Stromal cell of bone marrow (primary cell): ENCODE measurements at places on chromosomes 5 and 9.

- no peak for DNase-seq
Measured at GRCh38 chr5:135343413-135343812, 55.6 kb downstream of the MACROH2A1 start.

DNA sequence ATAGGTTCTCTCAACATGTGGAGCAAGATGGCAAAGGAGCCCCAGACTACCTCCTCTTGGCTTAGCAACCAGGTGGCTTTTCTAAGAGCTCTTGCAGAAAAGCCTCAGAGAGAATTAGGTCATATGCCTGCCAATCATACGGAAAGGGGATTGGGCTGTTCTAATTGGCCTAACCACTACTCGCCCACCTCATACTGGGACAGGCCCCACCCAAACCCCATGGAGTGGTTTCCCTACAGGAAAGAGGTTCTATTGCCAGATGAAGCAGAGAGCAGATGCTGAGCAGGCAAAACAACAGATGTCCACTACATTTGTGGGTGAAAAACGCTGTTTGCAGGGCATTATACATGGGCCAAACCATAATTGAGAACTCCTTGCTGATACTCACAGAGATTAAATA is 29.0 kb downstream of the ABLIM3 start:
- no peak for DNase-seq

DNA sequence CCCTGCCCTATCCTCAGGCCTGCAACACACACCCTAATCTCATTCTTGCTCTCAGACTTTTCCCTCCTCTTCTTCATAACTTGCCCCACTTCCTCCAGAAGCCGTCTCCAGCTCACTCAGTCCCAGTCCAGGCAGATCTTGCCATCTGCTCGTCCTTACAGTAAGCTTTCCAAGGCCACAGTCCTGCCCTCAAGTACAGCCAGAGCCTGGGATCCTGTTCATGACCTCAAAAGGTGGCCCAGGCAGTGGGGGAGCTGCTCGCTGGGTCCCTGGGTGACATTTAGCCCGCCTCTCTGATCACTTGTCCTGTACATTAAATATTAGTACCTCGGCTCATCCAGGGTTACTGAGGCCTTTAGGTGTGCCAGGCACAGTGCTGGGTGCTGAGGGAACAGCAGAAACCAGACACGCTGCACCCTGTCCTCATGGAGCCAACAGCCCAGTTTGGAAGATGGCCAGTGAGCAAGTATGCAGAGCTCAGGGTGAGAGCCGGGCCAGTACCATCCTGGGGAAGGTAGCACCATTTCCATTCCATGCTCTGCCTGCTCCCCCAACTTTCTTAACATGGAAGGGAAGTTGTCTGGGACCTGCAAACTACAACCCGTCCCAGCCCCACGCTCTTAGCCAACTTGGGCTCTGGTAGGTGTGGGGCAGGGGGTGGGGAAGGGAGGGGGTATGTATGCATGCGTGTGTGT is 100.4 kb downstream of the C5orf15 start:
- no peak for DNase-seq

DNA sequence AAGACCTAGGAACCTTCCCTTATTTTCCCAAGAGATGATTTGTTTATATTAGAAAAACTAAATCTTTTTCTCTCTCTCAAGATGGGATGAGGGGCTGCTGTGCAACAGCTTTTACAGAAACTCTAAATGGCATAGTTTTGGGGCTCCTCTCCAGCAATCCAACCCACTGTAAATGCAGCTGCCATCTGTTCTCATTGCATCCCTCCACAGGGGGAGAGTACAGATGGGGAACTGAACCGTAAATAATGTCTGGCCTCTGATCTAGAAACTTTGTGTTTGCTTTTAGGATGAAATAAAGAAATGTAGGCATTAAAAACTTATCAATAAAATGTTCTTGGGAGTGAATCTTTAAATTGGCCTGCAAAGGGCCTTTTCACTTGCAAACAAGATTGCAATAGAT is 291.4 kb downstream of the MCTP1 start:
- DNase-seq, result no peak

GRCh38 chr5:154795235-154795596 is 40.0 kb downstream of the LARP1 start:
- DNase-seq, result peak; percentile 56

GRCh38 chr5:141585594-141585993 is 33.2 kb downstream of the DIAPH1 start:
- no peak for DNase-seq

GRCh38 chr5:83340511-83340918 is 131.0 kb upstream of the VCAN start:
- no peak for DNase-seq

DNA sequence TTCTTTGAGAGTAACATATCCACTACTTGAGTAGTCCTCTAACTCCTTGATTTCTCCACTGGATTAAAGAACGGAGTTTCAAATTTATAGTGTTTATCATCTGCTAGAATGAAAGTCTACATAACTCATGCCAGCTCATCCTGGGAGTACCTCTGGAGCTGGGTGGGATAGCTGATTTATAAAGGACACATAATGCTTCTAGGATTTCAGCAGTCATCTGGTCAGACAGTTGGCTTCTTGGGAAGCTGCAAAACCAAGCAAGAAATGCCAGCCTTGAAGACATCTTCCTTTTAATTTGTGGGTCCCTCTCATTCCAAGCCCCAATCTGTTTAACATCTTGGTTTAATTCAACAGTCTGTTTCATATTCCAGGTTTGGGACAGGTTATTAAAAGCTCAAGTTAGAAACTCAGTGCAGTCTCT is 3.2 kb downstream of the GALNT10 start:
- DNase-seq, result no peak

GRCh38 chr9:86344818-86345217 is 9.4 kb downstream of the TUT7 start:
- DNase-seq, result no peak

DNA sequence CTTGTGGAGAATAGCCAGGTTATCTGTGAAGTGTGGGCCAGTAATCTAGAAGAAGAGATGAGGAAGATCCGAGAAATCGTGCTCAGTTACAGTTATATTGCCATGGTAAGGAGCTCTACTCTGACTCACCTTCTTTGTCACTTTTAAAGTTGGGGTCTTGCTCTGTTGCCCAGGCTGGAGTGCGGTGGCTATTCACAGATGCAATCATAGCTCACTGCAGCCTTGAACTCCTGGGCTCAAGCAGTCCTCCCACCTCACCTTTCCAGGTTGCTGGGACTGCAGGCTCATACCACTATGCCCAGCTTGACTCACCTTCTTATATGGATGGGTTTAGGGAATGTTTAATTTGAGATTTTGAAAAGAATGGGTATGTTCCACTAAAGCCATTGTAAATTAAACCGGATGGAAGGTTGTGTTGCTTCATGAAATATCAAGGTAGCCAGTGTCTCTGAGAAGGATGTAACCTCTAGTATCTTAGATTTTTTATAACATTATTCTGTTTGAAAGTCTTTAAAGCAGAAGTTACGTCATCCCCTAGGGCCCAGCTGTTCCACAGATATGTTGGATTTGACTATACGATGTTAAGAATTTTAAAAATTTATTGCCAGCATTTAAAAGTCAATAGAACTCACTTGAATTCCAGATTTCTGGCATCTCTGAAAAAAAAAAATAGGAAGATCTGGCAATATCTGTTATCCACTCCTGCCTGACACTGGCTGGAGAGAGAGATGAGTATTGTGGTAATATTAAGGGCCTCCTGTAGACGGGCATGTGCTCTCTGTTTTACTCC is 5.1 kb downstream of the CNOT8 start:
- DNase-seq, result no peak

DNA sequence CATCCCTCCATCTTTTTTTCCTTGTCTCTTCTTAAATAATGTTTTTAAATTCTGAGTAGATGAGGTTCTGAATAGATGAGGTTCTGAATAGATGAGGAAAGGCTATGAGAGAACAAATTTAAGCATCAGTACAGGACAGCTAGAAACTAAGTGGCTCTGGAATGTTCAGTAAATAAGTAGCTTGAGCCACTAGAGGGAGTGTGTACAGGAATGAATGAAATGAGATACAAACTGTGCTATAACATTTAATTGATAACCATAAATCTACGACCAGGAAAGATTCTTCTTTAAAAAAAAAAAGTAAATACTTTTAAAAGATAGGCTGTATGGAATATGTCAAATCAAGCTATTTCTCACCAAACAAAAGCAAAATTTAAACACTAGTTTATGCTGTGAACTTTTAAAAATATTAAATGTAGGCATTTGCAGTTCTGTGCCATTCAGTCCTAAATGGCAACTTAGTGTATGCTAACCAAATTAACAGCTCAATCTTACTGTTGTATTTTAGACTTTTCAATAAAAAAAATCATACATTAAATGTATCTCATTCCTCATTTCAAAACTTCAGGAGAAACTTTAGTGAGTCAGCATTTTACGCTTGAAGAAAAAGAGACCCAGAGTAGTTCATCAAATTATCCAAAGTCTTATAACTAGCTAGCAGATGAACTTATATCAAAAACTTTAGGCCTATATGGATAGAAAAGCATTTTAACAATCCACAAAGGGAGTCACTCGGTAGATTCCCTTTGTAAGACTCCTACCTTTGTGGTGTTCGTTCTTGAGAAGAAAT is 70.4 kb upstream of the SNX2 start:
- DNase-seq, result peak; percentile 44

DNA sequence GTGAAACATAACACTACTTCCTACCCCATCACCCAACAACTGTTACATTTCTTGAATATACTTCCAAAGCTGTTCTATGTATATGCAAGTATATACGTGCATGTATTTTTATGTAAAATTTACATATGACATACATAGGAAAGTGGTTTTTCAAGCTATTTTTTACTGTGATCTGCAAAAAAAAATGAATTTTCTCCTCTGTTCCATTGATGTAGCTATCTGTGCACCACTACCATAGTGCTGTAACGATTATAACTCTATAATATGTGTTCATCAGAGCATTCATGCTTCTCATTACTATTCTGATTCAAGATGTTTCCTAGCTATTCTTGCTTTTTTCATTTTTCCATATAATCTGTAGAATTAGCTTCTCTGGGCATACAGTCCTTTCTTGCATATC is 164.0 kb downstream of the DEPDC1B start:
- no peak for DNase-seq

DNA sequence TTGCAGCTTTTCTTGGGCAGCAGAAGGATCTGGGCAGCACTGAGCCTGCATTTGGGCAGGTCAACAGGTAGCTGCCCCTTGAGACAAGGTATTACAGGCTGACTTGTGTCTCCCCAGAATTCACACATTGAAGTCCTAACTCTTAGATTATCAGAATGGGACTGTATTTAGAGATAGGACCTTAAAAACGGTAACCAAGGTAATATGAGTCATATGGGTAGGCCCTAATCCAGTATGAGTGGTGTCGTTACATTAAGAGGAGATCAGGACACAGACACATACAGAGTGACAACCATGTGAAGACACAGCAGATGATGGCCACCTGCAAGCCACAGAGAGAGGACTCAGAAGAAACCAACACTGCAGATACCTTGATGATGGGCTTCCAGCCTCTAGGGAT is 3.2 kb downstream of the C1QTNF2 start:
- DNase-seq, result no peak

DNA sequence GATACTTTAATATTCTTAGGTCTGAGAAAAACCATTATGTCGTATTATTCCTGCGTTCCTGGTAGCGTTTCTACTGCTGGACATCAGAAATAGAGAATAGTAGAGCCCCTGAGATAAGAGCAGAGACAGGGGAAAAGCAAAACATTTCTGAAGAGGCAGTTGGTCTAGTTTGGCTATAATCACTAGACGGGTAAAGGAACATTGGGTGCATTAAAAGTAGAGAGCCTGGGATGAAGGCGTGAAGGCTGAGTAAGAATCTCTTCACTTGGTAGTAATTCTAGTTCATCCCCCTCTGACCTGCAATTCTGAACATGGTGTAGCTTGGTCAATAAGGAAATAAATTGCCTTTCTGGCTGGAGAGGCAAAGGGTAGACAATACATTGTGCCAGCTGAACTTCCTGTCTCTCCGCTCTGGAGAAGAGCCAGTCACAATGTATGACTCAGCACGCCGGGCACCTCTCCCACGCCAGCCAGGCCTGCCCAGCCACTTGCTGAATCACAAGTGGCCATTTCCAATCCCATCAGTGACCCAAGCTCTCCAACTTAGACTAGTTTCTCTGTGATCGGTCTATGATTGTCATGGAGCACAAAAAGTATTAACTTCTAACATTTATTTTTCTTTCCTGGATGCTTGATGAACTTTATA is 75.4 kb downstream of the STK32A start:
- peak; percentile 34 for DNase-seq

- peak; percentile 51 for DNase-seq
Measured at GRCh38 chr5:176436656-176437055, 11.5 kb upstream of the FAF2 start.

DNA sequence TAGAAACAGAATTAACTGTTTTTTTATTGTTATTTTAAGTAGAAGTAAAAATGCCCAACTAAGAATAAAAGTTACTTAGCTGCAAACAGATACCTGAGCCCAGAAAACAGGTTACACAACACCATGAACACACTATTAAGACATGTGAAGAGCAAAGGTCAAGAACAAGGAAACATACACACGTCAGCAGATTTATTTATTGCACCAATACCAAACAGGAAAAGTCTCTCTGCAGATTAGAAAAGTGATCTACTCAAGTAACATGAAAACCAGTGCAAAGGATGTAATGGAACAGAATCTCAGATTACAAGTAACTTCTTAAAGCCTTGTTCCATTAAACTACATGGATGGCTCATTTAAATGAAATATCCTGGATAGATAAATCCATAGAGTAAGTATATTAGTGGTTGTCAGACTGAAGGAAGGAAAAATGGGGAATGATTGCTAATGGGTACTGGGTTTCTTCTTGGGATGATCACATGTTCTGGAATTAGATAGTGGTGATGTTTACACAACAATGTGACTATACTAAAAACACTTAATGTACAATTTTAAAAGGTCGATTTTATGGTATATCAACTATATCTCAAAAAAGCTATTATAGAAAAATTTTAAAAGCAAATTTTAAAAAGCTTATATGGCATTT is 6.1 kb downstream of the SAR1B start:
- DNase-seq, result no peak

DNA sequence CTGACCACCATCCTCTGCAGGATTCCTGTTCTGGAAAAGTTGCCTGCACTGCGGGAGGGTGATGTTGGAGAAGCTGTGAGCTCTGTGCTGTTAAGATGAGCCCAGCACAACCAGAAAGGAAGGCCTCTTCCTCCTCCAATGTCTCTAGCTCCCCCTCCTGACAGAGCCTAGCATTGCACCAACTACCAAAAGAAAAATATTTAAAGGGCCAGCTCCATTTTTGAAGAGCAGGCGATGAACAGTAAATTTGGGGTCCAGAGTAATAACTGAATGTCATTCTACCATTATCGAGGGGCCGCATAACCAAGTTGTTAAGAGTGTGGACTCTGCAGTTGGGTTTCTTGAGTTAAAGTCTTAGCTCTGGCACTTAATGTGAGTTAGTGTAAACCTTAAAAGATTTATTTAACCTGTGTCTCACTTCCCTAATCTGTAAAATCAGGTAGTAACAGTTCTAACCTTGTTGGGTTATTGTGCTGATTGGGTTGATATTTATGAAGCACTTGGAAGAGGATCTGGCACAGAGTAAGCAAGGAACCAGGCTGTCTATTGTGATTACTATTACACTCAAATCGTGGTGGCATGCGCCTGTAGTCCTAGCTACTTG is 3.9 kb downstream of the TEX53 start:
- peak; percentile 60 for DNase-seq
